ENCODE measurements at places on chromosomes 6 and 20.
A peak's percentile ranks its signal among the peaks of the same experiment; 100 is the strongest.

DNA sequence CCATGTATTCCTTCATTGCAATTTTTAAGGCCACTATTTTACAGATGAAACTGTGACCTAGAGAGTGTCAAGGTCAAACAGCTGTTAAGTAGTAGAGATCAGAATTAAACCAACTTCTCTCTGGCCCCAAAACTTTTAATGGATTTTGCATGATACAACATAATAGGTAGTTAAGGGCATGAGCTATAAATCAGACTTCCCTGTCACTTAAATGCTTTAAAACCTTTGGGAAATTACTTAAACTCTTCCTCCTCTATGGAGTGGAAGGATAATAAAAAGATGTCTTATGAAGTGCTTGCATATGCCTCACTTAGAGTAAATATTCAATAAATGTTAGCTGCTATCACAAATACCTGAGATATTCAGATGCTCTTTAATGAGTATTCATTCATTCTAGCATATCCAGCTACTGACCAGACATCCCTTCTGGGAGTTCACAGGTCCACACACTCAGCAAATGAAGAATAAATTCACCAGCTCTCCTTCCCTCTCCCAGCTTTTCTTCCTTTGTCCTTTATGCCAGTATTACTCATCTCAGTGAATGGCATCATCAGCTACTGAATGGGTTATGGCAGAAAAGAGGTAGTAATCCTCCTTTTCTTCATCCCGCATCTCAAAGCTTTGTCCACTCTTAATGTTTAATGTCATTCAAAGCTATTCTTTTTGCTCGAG lies 36.2 kb downstream of the EYA4 start:
- no peak for DNase-seq

- no peak for DNase-seq
Measured at GRCh38 chr6:113921299-113921904, 49.5 kb downstream of the HDAC2 start.

DNA sequence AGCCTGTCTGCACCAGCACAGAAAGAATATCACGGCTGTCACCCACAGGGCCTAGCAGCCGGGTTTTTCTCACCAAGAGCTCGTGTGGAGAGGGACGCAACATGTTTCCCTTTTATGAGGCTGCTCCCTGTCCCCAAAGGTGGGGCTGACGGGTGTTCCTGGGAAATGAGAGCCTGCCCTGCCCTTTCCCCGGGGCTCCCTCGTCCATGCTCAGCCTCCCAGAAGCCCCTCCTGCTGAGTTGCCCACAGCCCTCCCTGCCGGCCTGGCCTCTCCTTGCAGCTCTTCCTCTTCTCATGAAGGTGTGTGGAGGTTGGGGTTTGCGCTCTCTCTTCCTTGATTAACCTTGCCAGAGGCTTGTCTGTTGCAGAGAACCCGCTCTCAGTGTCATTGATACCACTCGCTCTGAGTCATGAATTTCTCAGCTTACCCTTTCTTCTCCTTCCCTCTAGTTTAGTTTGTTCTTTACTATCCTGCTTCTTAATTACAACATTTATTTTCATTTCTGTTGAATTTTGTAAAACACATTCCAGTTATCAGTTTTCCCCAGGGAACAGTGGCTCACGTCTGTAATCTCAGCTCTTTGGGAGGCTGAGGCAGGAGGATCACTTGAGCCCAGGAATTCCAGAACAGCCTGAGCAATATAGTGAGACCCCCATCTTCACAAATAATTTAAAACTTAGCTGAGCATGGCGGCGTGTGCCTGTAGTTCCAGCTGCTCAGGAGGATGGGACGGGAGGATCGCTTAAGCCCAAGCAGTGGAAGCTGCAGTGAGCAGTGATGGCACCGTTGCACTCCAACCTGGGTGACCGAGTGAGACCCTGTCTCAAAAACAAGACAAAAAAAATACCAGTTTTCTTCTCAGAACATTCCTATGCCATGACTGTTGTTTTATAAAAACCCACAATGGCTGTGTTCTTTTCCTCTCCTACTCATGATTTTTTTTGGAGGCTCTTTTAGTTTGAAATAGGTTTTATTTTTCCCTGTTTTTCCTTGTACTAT lies 103.8 kb downstream of the TMEM242 start:
- no peak for DNase-seq

GRCh38 chr6:167119670-167120582 lies 3.0 kb upstream of the CCR6 start:
- DNase-seq, result no peak

- DNase-seq, result no peak
Measured at GRCh38 chr20:62356589-62357186, 10.4 kb downstream of the LAMA5 start.

DNA sequence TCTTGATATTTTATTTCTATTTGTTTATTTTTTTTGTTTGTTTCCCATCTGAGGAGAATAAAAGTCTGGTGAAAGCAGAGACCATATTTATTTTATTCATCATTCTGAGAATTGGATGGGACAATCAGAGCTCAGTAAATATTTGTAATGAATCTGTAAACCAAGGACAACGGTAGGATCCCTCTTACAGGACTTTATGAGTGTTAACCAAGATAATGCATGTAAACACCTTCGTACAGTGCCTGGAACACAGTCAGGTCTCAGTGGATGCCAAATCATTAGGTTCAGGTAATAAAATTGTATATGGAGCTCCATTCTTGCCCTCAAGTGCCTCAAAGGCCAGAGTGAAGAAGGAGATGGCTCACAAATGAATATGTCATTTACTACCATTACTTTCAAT lies 288.7 kb downstream of the PAX1 start:
- no peak for DNase-seq

- DNase-seq, result no peak
Measured at GRCh38 chr6:15534974-15535373, 127.9 kb downstream of the DTNBP1 start.

DNA sequence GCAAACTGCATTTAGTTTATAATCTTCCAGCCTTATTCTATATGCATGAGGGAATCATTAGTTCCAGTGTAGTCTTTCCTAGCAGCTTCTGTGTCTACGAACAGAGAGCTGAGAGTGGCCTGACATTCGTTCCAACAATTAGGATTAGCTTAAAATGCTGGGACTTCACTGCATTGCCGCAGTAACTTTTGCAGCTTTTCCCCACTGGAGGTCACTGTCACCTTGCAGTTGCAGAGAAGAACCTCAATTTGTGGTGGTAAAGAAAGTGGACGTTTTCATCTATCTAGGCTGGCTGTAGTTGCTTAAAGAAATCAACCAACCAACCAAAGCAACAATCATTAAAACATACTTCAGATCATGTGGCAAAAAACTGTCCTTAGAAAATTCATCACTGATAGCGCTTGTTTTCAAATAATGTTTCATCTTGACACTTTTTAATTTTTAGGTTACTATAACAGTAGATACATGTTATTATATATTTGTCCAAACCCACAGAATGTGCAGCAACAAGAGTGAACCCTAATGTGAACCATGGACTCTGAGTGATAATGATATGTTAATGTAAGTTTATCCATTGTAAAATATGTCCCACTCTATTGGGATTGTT lies 12.2 kb downstream of the MYLK4 start:
- DNase-seq, result peak; percentile 64

GRCh38 chr6:139588076-139588639 lies 213.7 kb upstream of the CITED2 start:
- DNase-seq, result no peak

All from GM13976 (cell line).